Small intestine (tissue), 16 donors: ENCODE measurements at places on chromosomes 2 and 18. TPM values are rescaled to one million over a fixed set of nuclear protein-coding genes. Genes with fewer than 3 reads are reported as not detected.

- DNase-seq, result no peak
- H3K36me3 ChIP-seq, result no peaks in the 10 kb centered on the region
- no peak overlapping the region for H3K27ac ChIP-seq
Measured at GRCh38 chr2:100140582-100140981, 1.8 kb downstream of the AFF3 start.

- H3K4me1 ChIP-seq, result no peaks in the 10 kb centered on the region
- no peak overlapping the region for H3K4me3 ChIP-seq
- no peaks in the 10 kb centered on the region for H3K27me3 ChIP-seq
- DNase-seq, result no peak
- H3K36me3 ChIP-seq, result no peaks in the 10 kb centered on the region
- no peak overlapping the region for H3K27ac ChIP-seq
Measured at GRCh38 chr2:108189316-108189715, 50.5 kb upstream of the SULT1C3 start.

- no peaks in the 10 kb centered on the region for H3K36me3 ChIP-seq
- H3K4me3 ChIP-seq, result no peak overlapping the region
- no peak overlapping the region for H3K27ac ChIP-seq
- H3K27me3 ChIP-seq, result no peaks in the 10 kb centered on the region
- no peaks in the 10 kb centered on the region for H3K4me1 ChIP-seq
- no peak for DNase-seq
Measured at GRCh38 chr2:98293931-98294687, 52.1 kb upstream of the CNGA3 start.

DNA sequence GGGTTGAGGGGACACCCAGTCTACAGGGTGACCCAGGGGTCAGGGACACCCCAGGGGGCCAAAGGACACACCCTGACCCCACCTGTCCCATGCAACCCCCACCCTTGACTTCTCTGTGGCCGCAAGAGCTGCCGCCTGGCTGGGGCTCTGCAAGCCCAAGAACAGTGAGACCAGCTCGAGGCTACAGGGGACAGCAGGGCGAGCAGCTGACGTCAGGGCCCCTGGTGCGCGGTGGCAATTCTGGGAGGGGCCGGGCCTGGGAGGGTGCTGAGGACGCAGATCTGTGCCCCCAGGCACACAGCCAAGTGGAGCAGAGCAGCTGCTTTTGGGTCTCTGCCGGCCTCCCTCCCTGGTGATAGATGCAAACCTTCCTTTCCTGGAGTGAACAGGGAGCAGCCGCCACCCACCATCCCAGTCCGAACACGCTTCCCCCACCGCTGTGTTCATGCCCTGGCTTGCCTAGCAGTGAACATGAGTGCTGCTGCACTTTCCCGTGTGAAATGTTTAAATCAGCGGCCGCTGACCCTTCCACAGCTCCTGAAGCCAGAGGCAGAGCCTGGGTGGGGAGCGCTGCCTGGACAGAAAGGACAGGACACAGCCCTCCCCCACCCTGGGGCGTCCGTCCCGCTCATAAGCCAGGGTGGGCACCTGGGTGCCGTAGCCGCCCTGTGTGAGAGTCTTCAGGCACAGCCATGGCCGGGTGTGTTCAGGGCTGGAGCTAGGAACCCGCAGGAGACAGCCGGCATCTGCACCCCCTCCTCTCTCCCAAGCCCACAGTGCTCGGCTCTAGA lies 46.9 kb downstream of the SLC66A2 start:
- no peak for DNase-seq
- H3K27me3 ChIP-seq, result no peaks in the 10 kb centered on the region
- H3K4me1 ChIP-seq, result no peaks in the 10 kb centered on the region

DNA sequence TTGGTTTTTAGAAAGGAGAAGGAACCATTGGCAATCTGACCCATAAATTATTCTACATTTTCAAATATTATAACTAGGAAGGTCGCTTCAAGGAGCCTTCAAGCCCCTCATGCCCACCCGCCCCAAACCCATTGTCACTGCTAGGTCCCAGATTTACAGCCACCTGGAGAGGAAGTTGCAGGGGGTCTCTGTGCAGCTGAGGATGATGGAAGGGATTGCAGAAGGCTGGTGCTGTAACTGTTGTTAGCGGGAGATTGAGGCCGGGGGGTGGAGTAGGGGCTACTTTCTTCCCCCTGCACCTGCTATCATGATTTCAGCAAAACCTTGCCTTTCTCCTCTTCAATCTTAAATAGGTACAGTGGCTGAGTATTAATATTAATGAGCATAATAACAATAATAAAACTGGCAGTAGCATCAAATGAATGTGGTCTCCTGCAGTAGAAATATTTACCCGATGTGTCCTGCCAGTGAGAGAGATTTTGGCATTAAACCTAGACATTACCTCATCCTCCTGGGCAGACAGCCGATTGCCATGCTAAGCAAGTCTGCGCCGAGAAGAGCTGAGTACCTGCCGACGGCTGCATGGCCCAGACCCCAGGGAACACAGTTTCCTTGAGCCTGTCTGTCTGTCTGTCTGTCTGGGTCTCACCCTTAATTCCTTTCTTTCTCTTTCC lies 225.4 kb downstream of the FAM210A start:
- H3K4me1 ChIP-seq, result no peaks in the 10 kb centered on the region
- no peaks in the 10 kb centered on the region for H3K27me3 ChIP-seq
- no peak overlapping the region for H3K4me3 ChIP-seq
- H3K27ac ChIP-seq, result no peak overlapping the region

DNA sequence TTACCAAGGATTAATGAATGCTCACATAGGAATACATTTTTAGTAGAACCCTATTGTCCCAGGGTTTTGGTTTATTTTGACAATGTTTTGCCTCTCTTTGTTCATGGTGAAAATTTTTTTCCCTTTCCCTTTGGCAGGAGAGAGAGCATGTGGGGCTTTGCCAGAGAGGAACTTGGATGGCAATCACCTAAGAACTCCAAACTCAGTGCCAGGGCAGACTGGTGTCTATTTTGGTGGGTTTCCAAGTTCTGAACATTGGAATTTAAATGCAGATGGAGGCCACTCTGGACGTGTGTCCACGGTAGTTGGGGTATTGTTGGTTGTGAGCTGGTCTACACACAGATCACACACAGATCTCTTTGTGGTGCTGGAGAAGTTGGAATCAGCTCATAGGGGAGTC lies 2091.1 kb upstream of the PIK3C3 start:
- H3K27me3 ChIP-seq, result no peaks in the 10 kb centered on the region
- no peaks in the 10 kb centered on the region for H3K36me3 ChIP-seq
- DNase-seq, result no peak
- no peak overlapping the region for H3K27ac ChIP-seq

Gene PARD3B
- polyA plus RNA-seq, result 2.8 TPM

Gene ZNF396
- 2.5 TPM for polyA plus RNA-seq

Gene ESCO1
- polyA plus RNA-seq, result 14.3 TPM

Gene TUBB8B
- not detected for polyA plus RNA-seq

Gene MARCHF4
- polyA plus RNA-seq, result 0.27 TPM

Gene NUP35
- 7.8 TPM for polyA plus RNA-seq
